ENCODE measurements at places on chromosomes 16 and 17. TPM values are rescaled to one million over a fixed set of nuclear protein-coding genes. Genes with fewer than 3 reads are reported as not detected.

- DNase-seq: no peak
Measured at GRCh38 chr17:76040376-76040775, 13.3 kb upstream of the EVPL start.

GRCh38 chr17:63246344-63246743 is 199.8 kb downstream of the CYB561 start:
- DNase-seq: no peak

DNA sequence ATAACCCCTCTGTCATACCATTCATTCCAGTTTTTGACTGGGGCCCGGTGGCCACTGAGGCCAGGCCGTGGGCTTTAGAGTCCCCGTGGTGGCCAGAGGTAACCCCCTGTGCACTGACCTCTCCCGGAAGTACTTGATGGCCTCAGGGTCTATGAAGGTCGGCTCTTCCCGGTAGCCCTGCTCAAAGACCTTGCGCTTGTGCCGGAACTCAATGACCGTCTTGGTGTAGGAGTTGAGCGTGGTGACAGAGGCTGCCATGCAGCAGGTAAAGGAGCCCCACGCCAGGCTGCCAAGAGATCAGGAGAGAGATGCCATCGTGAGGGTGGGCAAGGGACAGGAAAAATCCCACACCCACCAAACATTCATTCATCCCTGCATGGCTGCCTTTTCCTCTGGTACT is 234.8 kb downstream of the GSG1L start:
- no peak for DNase-seq

DNA sequence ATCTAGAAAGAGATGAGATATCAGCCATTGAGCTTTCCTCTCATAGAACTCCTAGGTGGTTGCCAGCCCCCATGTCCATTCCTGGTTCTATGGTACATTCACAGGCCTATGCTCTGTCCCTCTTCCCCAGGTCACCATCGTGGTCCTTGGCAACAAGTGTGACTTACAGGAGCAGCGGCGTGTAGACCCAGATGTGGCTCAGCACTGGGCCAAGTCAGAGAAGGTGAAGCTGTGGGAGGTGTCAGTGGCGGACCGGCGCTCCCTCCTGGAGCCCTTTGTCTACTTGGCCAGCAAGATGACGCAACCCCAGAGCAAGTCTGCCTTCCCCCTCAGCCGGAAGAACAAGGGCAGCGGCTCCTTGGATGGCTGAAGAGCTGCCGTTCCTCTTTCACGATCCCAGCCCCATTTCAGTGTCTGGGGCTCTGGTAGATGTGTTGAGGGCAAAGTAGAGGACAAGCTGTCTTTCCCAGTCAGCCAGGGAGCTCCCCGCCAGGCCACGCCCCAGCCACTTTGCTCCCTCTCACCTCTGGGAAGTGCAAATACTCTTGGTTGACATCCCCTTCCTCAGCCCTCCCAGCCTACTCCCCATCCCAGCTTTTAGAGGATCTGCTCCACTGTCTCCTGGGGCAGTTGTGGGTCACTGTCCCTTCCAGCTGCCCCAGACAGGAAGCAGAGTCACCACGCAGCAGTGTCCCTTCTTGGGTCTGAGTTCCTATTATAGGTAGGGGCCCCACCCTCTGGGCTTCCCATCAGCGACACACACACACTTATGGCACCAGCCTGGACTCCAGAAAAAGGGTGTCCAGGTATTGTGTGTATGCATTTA is 3.8 kb downstream of the NKIRAS2 start:
- DNase-seq: no peak

- DNase-seq: peak; percentile 85
Measured at GRCh38 chr17:80008383-80008840, 27.3 kb downstream of the TBC1D16 start.

GRCh38 chr17:41318231-41318630 is 2.7 kb upstream of the KRTAP17-1 start:
- DNase-seq: no peak

GRCh38 chr17:44067545-44067940 is 1.1 kb upstream of the LSM12 start:
- DNase-seq: no peak

GRCh38 chr16:59339871-59340270 is 605.8 kb upstream of the GOT2 start:
- no peak for DNase-seq

DNA sequence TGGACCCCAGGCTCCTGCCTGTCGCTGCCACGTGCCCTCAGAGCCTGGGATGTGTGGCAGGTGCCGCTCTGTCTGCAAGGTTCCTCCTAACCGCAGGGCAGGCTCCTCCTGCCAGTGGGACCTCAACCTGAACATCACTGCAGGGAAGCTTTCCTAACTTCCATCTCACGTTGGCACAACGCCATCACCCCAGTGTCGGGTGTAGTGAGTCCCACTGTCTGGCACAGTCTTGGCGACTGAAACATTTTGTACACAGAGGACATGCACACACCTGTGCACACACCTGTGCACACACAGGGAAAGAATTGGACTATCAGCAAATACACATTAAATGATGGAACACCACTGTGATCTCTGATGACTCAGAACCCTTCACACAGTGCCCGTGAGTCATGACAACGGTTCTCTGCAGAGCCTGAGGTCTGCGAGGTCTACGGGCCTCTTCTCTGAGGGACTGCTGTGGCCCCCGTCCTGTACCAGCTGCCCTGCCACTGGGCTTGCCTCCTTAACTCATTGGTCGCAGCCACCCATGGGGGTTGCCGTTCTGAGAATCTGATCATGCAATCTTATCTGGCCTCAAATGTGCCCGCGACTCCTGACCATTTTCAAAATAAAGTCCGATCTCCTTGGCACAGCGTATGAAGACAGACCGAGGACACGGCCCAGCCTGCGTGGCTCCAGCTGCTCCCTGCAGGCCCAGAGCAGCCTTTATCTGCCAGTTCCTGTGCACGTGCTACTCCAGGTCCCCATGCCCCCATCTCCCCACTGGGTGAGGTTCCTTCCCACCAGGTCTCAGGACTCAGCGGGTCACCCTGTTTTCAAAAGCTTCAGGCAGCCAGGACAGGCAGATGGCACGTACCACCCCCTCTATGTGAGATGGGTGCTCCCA is 7.6 kb downstream of the CCDC57 start:
- DNase-seq: no peak

- DNase-seq: no peak
Measured at GRCh38 chr16:8958344-8959167, 5.2 kb downstream of the USP7 start.

DNA sequence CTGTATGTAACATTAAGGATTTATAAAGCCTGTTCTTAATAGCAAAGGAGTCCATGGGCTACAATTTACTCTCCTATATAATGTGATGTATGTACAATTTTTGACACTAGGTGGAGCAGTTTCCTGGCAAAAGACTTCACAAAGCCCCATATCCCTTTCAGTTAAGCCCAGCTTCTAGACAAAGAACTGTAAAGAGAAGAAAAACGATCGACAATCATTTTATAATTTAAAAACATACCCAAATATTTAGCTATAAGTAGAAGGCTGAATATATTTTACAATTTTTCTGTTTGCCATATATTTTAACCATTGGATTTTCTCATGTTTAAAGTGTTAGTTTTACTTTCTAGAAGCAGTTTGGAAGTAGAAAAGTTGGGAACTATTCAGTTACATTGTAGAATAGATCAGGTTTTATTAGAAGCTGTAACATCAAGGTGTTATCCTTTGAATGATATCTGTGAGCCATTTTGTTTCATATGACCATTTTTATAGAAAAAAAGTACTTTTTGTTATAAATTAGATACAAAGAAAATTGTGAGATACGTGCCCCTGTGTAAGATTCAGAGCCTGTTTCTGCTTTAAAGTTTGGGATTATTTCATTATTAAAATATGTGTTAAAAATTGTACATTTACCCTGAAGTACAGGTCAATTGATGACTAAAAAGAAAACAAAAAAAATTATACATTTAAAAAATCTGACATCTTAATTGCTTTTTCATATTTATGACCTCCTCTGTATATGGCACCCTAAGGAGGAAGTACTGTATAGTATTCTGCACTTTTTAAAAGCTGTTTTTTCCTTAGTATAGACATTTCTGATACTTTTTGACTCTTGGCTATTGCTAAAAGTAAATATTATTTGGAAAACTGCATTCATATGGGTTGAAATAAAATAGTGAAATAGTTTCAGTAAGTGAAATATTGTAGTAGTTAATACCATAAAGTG is 46.3 kb downstream of the VMP1 start:
- no peak for DNase-seq

DNA sequence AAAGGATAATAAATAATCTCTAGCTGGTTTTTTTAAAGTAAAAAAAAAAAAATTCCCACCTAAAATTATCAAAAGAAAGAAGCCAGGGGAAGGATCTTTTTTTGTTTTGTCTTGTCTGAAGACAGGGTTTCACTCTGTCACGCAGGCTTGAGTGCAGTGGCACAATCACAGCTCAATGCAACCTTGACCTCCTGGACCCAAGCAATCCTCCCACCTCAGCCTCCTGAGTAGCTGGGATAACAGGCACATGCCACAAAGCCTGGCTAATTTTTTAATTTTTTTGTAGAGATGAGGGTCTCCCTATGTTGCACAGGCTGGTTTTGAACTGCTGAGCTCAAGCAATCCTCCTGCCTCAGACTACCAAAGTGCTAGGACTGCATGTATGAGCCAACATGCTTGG is 78.4 kb upstream of the STAC2 start:
- DNase-seq: no peak

DNA sequence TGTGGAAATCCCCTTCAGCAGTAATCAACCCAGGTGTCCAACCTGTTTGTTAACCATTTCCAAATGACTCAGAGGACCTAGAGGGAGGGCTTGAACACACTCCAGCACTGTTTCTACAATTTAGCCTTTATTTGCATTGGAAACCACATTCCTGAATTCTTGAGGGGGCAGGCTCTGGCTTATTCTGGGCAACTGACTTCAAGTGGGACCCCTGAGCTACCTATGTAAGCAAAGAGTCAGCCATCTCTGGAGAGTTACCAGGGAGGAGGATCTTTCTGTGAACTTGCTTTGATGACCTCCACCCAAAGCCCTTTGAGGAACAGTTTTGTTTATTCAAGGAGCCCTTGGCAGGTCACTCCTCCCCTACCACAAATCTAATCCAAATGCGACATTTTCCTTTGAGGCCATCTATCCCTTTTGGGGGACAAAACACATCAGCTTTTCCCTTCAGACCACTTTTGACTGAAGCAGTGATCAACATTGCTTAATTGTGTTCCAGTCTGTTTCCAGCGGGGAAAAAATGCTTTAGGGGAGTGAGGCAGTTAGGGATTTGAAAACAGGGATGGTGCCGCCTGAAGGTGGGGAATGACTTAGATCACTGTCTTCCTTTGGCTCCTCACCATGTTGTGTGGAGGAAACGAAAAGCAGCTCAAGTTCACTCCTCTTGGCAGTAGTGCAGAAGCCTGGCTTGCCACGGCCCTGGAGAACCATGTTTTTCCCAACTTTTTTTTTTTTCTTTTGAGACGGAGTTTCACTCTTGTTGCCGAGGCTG is 46.2 kb downstream of the TUBD1 start:
- peak; percentile 58 for DNase-seq

DNA sequence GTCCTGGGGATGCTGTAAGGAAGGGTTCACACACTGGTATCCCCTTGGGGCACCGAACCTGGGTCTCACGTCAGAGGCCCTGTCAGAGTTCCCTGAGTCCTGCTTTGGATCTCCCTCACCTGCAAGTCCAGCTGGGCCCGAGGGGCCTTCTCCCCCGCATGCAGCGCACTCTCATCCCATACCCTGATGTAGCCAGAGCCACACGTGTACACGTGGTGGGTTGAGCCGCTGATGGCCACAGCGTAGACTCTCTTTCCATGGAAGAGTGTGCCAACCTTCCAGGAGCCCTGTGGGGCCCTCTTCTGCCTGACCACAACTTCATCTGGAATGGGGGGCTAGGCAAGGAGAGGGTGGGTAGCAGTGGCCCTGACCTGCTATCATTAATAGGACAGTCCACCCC is 9.9 kb downstream of the TLE7 start:
- DNase-seq: no peak

- peak; percentile 49 for DNase-seq
Measured at GRCh38 chr17:79045842-79046196, 21.9 kb downstream of the C1QTNF1 start.

DNA sequence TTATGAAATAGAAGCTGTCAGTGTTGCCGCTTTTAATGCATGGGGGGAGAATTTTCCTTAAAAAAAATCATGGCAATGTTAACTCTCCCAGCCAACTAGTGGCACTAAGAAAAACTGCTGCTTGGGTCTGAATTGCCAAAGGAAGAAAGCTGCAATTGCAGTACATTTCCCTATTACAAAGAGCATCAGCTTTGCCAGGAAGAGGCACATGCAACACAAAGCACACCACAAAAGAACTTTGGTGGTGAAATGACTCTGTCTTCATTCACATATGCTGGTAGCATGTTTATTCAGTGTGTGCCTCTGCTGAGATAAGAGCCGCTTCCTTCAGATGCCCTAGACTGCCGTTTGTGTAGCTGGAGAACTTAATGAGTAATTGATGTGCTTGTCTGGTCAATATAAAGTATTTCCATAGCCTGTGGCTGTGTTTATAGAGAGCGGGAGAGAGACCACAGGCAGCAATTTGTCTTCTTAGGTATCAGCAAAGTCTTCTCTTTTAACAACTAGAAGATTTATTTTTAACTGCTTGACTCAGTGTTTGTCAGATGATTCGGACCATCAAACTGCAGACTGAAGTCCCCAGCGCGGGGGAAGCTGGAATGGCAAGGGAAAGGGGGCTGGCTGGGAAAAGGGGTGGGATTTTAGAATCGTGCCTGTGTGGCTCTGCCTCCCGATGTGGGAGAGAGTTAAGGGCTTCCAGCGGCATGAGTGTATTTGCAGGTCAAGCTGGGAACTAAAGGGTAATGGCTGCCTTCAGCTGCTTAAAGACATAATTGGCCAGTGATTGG is 115.1 kb downstream of the MRTFB start:
- DNase-seq: no peak

Gene MYH13
- not detected for total RNA-seq

Gene PMFBP1
- 1.8 TPM for total RNA-seq

Gene ACE
- 5.4 TPM for total RNA-seq

Gene BFAR
- 48.6 TPM for total RNA-seq

Gene TMEM98
- 32.2 TPM for total RNA-seq

Gene TNFRSF13B
- total RNA-seq: not detected

Gene PDILT
- not detected for total RNA-seq

Gene EFCAB13
- total RNA-seq: 3.3 TPM

Gene OR4D1
- total RNA-seq: not detected
